Cerebellar nuclear complex (tissue), 1 donor: ENCODE measurements at places on chromosomes 6 and 20.

GRCh38 chr6:16849988-16850680 is 88.9 kb upstream of the ATXN1 start:
- no peak for DNase-seq

DNA sequence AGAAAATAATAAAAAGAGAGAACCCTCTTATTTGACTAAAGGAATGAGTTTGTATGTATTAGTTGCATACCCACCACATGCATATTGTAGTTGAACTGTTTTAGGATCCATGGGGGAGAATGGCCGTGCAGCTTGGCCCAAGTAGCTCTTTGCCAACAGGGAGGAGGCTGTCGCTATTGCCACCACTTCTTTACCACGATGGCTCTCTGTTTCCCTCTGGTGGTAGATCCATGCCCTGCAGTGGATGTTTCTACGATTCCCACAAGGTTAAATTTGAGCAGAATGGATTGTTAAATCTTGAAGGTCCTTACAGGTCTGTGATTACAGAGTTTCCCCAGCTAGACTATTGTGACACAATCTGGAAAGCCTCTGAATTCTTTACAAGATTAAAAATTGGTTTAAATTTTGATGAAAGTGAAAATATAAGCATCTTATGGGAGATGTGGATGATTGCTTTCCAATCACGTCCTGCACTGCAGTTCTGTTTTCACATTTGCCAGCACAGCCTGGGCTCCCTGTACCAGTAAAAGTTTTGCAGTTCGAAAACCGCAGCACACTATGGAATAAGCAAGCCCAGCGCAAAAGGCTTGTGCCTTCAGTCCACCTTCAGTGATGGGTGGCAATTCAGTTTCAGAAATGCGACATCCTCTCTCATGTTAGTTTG is 34.4 kb upstream of the FNDC1 start:
- DNase-seq: no peak

- DNase-seq: no peak
Observed at GRCh38 chr6:85684809-85685171, 42.1 kb upstream of the SYNCRIP start.

DNA sequence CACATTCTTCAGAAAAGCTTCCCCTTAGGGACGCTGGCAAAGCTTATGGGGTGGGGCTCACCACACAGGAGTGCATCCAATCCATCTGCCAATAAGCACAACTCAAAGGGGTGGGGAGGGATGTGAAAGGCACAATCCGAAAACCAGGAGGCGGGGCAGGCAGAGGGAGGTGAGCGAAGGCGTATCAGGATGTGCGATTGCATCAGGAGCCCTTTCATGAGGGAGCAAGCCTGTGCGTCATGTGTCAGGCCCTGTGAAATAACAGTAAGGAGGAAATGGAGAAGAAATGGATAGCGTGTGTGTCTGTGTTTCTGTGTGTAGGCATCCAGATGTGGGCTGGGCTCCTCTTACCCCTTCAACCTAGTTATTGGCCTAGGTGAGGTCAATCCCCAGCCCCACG is 382.4 kb upstream of the CDH4 start:
- no peak for DNase-seq

- DNase-seq: no peak
Observed at GRCh38 chr6:88493717-88494116, 327.6 kb upstream of the CNR1 start.

DNA sequence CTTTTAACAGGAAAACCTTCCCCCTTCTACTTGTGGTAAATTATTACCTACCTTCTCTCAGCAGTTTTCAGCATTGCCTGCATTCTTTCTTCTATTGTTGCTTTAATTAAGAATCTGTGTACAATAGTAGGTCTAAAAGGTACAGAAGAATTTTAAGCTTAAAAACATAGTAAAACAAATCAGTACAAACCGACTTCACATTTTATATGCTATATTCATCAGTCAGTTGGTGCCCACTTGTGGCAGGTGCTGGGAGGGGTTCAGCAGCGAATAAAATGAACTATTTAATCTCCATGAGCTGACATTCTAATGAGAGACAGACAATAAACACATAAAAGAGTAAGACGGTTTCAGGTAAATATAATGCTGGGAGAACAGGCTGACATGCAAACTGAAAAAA is 73.4 kb upstream of the FBXO30 start:
- no peak for DNase-seq

DNA sequence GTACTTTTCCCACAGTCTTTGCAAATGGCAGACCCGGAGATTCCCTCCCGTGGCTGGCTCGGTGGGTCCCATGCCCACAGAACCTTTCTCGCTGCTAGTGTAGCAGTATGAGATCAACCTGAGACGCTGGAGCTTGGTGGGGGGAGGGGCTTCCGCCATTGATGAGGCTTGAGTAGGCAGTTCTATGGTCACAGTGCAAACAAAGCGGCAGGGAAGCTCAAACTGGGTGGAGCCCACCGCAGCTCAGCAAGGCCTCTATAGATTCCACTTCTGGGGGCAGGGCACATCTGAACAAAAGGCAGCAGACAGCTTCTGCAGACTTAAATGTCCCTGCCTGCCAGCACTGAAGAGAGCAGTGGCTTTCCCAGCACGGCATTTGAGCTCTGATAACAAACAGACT is 186.0 kb upstream of the KCNK16 start:
- DNase-seq: no peak

GRCh38 chr6:136950436-136951126 is 28.5 kb downstream of the SLC35D3 start:
- DNase-seq: no peak

DNA sequence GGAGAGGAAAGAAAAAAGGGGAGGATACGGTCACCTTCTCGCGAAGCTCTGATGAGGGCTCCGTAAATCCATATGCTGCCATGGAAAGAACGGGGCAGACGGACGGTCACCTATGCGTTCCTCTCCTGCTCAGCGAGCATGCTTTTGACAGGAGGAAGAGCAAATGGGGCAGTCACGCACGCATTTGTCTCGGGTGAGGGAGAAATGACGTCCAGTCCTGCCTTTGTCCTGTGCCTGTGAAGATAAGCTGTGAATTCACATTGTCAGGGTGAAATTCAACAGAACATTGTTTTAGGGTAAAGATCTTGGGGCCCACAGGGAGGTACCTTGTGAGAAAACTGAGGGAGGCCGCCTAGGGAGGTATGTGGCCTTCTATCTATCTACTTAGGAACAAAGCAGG is 83.8 kb downstream of the IRF4 start:
- no peak for DNase-seq
